H4 (cell line): ENCODE measurements at places on chromosomes 1 and 21.
A peak's percentile ranks its signal among the peaks of the same experiment; 100 is the strongest.

GRCh38 chr1:9402256-9402616 lies 109.5 kb downstream of the SPSB1 start:
- DNase-seq: no peak

- DNase-seq: no peak
These were observed 7.0 kb downstream of the PAFAH2 start for GRCh38 chr1:25990702-25991395.

- no peak for DNase-seq
These were observed 21.4 kb upstream of the NPPB start for GRCh38 chr1:11880181-11880575.

- no peak for DNase-seq
These were observed 141.3 kb downstream of the NRIP1 start for GRCh38 chr21:14923468-14923867.

DNA sequence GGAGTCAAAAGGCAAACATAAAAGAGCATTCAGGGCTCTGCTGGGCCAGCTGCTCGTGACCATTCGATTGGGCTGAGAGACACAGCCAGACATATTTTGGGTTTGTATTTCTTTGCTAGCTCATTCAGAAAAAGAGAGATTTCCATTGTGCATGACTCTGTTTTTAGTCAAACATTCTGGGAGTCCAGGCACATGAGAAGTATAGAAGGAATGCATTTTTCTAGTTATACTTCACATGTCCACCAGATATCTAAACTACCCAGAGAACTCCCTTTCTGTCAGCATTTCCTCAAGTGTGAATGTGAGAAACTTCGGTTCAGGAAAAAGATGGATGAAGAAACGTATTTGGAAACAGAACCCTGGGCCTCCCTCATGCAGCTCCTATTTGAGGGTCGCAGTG lies 6.3 kb upstream of the KCNE1 start:
- no peak for DNase-seq

GRCh38 chr1:1924386-1924785 lies 5.3 kb upstream of the TMEM52 start:
- no peak for DNase-seq

GRCh38 chr1:172180501-172181285 lies 239.8 kb upstream of the C1orf105 start:
- peak; percentile 20 for DNase-seq

DNA sequence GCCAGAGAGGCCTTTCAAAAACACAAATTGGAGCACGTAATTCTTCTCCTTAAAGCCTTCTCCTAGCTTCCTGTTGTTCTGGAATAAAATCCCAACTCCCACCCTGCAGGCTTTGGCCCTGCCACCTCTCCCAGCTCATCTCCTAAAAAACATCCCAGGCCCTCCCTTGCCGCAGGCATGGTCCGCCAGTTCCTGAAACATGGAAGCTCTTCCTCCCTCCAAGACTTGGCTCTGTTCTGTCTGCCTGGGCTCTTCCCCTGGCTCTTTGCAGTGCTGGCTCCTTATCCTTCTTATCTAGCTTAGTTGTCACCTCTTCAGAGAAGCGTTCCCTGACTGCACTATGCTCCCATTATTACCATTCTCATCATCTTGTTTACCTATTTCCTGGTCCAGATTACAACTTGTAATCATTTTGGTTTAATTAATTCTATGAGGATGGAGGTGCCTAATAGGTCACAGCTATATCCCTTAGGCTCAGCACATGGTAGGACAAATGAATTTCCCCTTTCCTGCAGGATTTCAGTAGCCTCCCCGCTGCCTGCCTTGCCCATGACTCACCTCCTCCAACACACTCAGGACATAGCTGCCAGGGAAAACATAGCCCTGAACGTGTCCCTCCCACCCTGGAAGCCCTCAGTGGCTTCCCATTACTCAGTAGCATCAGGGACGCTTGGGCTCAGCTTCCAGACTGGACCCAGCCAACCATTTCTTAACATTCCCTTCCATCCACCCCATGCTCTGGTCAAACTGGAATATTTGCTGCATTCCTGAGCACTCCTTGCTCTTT lies 15.7 kb upstream of the IGSF21 start:
- DNase-seq: peak; percentile 25

- peak; percentile 35 for DNase-seq
These were observed 218.8 kb upstream of the CAMK1G start for GRCh38 chr1:209364716-209365115.

GRCh38 chr1:46568461-46568891 lies 17.0 kb upstream of the KNCN start:
- DNase-seq: no peak

- DNase-seq: peak; percentile 44
These were observed 25.1 kb downstream of the ZBTB17 start for GRCh38 chr1:15950763-15951295.

GRCh38 chr1:12065872-12066271 lies 2.8 kb downstream of the TNFRSF8 start:
- no peak for DNase-seq

- DNase-seq: no peak
These were observed 980.8 kb downstream of the PLA2G4A start for GRCh38 chr1:187809549-187809948.

- DNase-seq: peak; percentile 48
These were observed 94.8 kb upstream of the KIAA0040 start for GRCh38 chr1:175287377-175287776.

- no peak for DNase-seq
These were observed 2.7 kb upstream of the PRXL2B start for GRCh38 chr1:2583871-2584351.

DNA sequence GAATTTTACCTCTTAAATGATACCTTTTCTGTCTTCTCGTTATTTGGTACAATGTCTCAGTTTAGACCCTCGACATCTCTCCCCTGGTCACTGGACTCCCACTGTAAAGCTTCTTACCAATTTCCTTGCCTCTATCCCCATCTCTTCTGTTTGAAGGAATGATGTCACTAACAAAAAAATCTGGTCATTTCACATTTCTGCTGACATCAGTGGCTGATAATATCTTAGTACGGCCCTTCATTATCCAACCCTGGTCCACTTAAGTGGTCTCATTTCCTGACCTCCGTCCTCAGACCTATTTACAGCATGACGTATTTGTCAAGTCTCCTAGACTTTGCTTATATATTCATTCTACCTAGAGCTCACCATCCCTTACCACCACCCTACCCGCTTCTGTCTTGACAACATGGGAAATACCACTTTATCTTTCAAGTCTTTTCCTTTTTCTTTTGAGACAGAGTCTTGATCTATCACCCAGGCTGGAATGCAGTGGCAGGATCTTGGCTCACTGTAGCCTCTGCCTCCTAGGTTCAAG lies 60.9 kb downstream of the C1orf21 start:
- no peak for DNase-seq

GRCh38 chr1:116298746-116299145 lies 74.3 kb upstream of the ATP1A1 start:
- no peak for DNase-seq

DNA sequence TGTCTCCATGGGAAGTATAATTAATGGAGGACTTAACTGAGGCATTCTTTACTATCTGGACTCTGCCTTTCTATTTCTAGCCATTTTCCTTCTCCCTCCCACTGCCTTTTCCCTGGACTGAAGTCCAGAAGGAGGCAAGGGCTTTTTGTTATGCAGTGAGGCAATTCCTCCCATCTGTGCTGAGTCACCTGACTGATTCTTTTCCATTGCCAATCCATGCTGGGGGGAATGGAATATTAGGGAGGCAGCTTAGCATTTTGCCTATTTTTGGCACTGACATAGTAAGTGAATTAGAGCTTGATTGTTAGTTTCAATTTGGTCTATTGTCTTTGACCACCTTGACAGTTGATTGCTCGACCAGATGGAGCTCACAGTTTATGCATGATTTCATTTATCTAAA lies 1000.6 kb upstream of the PRMT6 start:
- DNase-seq: no peak

DNA sequence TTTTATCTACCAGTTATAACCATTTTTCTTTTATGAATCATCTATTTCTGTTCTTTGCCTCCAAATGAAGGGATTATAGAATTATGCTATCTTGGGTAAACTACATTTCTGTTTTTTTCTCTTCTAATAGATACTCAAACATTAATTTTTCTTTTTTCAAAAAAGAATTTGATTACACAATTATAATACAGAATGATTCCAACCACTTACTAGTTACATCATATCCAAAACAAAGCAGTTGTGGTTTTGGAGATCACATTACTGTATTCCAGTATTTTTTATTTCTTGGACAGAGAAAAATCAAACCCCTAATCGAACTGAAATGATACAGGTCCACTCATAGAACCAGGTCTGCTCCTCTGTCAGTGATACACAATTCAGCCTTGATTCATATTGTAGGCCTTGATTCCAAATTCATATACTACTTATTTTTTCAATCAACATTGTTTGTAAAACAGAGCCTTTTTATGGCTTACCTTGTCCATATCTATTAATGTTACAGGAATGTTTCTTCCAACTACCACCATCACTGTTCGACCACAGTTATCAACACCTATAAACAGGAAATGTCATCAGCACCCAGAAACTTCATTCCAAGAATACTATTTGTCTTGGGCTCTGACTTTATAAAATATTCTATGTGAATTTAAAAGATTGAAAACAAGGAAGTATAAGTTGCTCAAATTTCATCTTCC lies 43.2 kb downstream of the GDAP2 start:
- peak; percentile 11 for DNase-seq
